ENCODE measurements at places on chromosomes 12 and 14. TPM values are rescaled to one million over a fixed set of nuclear protein-coding genes. Genes with fewer than 3 reads are reported as not detected.

The KIF26A gene
- 3.1 TPM for total RNA-seq

The SIX4 gene
- total RNA-seq = 8.2 TPM

The TAS2R20 gene
- 5.5 TPM for total RNA-seq

The IAPP gene
- total RNA-seq = not detected

- peak; percentile 80 for DNase-seq
- H3K36me3 ChIP-seq = no peaks in the 10 kb centered on the region
- H3K27me3 ChIP-seq = no peaks in the 10 kb centered on the region
- H3K4me3 ChIP-seq = no peak overlapping the region
Measured at GRCh38 chr14:68510201-68511128, 282.4 kb downstream of the ZFP36L1 start.

DNA sequence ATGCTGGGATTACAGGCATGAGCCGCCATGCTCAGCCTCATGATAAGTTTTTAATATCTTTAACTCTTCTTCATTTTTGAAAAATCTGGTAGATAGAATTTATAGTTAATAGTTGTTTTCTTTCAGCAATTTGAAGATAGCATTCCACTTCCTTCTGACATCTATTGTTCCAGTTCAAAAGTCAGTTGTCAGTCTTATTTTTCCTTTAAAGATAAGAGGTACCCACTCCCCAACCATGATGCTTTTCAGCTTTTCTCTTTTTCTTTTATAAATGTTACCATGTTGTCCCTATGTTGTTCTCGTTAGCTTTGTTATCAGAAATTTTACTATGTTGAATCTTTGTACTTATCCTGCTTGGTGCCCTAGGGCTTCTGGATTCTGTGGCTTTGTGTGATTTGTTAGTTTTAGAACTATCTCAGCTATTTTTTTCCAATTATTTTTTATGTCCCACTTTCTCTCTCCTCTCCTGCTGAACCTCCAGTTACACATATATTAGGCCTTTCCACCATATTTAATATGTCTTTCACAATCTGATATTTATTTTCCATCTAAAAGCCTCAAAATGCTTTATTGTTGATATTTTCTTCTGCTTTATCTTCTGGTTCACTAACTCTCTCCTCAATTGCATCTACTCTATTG lies 181.6 kb upstream of the FOXN3 start:
- no peak overlapping the region for H3K4me3 ChIP-seq
- no peak overlapping the region for H3K27ac ChIP-seq
- no peak for DNase-seq
- no peaks in the 10 kb centered on the region for H3K27me3 ChIP-seq
- no peaks in the 10 kb centered on the region for H3K4me1 ChIP-seq
- H3K36me3 ChIP-seq = no peaks in the 10 kb centered on the region

Measured in tibial nerve (tissue), 4 donors.